ENCODE measurements at places on chromosomes 13 and 19.

GRCh38 chr13:45861322-45861721, 9.8 kb upstream of the SIAH3 start:
- no peak for DNase-seq

DNA sequence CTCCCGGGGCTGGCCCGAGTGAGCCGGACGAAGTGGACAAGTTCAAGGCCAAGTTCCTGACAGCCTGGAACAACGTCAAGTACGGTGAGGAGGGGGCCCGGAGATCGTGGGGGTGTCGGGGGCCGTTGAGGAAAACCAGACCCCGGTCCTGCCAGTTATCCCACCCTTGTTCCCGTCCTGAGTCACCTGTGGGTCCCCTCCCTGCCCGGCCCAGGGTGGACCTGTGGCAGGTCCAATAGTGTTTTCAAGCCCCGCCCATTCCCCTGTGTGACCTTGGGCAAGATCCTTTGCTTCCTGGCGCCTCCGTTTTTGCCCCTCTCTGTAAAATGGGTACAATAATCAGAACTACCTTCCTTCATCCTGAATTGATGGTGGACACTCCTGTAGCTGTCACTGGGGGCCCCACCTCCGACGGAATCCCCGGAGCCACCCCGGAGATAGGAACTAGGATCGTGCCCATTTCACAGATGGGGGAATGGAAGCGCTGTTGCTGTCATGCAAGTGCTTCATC, 593 bp downstream of the ATG4D start:
- DNase-seq, result peak; percentile 51

DNA sequence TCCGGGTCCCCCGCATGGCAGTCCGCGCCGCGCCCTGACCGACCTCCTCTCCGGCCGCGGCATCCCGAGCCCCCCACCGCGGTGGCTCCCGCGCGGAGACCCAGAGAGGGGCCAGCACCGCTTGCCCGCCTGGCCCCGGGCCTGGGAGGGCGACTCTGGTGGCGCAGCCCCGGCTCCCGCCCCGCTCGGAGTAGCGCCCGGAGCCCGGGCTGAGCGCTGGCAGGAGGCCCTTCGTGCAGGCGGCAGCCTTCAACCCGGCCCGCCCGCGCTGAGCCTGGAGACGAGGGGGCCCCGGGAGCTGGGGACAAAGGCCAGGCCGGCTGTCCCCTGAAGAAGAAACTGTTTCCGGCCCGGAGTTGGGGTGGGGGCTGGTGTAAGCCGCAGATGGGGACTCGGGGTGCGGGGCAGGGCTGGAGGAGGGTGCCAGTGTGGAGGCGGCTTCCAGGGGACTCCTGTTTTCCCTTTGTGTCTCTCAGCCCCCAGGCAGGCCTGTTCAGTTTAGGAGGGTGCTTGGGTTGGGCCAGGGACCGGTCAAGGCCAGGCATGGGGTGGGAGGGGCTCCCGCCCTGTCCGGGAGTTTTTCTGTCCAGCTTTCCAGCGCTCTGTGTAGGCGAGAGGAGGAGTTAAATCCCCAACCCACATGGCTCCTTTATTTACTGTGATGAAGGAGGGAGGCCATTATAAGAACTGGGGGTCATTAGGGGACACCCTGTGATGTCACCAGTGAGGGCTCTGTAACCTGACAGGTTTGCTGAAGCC, 935 bp downstream of the LRP3 start:
- no peak for DNase-seq

DNA sequence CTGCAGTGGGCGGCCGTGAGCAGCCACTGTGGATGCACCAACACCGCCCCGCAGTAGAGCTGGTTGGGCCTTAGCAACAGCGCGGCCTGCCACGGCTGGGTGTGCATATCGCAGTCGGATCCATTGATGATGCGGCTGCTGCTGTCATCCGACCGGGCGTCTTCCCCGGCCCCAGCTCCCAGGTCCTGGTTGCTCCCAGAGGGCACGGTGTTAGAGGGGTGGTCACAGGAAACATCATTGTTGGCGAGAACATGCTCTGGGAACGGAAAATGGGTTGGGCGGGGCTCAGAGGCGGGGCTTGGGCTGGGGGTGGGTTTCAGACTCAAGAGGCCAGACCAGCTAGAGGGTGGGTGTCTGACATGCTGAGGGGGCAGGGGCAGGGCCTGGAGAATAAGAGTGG, 3.0 kb downstream of the KLK5 start:
- no peak for DNase-seq

DNA sequence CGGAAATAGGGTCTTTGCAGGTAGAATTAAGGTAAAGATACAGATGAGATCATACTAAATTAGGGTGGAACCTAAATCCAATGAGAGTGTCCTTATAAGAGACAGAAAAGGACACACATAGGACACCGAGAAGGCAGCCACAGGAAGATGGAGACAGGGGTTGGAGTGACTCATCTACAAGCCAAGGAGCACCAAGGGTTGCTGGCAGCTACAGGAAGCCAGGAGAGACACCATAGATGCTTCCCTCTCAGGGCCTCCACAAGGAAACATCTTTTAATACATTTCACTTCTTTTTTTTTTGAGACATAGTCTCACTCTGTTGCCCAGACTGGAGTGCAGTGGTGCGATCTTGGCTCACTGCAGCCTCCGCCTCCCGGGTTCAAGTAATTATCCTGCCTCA, 10.1 kb downstream of the TMEM143 start:
- DNase-seq, result no peak

DNA sequence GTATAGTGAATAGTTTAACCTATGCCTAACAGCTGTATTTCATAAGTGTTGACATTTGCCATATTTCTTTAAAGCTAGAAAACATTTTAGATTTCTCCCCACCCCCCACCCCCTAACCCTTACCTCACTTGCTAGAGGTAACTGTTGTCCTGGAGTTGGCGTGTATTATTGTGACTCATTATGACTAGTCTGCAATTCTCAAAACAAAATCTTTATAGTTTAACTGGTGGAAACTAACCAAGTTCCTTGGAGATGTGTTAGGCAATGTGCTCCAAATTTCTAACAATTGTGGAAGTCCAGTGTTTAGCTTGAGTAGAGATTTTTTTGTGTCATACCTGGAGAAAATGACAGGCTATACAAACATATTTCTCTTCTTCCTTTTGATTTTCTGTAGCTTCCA, 38.0 kb downstream of the KCTD4 start:
- no peak for DNase-seq

DNA sequence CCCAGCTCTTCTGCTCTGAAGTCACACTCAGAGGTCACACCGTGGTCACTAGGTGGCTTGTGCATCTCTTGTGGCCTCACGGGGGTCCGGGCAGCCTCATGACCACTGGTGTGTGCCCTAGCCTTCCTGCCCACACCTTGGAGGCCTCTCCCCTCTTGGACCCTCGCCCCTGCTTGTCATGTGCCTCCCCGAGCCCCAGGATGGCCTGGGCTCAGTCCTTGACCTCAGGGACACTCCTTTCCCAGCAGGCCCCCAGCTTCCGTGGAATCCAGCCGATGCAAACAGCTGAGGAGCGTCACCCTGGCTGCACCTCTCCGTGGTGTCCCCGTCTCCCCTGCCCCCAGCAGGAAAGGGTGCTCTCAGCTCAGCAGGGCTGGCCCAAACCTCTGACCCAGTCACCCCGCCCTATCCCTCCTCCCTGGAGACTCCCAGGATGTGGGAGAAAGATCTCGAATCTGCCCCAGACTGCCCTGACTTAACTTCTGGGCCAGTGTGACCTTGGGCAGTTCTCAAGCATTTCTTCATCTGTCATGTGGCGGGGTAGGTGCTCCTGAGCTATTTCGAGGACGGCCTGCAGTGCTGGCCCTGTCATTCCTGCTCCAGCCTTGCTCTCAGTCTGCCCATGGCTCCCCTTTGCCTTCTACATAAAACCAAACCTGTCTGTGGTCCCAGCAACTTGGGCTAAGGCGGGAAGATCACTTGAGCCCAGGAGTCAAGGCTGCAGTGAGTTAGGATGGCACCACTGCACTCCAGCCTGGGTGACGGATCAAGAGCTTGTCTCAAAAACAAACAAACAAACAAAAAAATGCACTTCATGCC, 4.6 kb upstream of the SLC25A42 start:
- DNase-seq, result no peak

GRCh38 chr13:73133531-73133930, 74.7 kb downstream of the KLF5 start:
- DNase-seq, result no peak

All from stimulated activated CD8-positive, alpha-beta memory T cell treated with anti-CD3 and anti-CD28 coated beads, Interleukin-4, amount 100 ng/mL, for 48 hours (primary cell).